CD8-positive, alpha-beta memory T cell (primary cell): ENCODE measurements at places on chromosomes 5 and 9. TPM values are rescaled to one million over a fixed set of nuclear protein-coding genes. Genes with fewer than 3 reads are reported as not detected.
A peak's percentile ranks its signal among the peaks of the same experiment; 100 is the strongest.

PHF24 gene
- not detected for total RNA-seq

MCTP1 gene
- 0.55 TPM for total RNA-seq

HEXB gene
- total RNA-seq: 64.7 TPM

CCDC192 gene
- total RNA-seq: not detected

NR2F1-AS1 gene
- total RNA-seq: not detected

TMEM174 gene
- not detected for total RNA-seq

DNA sequence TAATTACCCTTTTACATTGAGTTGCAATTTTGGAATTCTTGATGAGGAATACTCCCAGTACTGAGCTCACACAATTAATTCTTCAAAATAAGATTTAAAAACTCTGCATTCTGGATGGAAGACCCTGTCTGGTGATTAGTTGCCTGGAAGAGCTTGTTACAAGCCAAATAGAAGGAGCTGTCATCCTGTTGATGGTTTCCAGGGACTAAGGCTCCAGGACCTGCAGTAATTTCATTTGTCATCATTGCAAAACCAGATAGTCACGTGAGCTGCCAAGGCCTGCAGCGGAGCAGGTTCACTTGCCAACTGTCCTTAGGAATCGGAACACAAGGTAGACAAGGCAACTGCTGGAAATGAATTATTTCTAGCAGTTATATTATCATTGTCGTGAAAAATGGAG, 597.7 kb downstream of the CCDC171 start:
- no peak for DNase-seq

GRCh38 chr5:52419357-52419756, 368.4 kb upstream of the ITGA1 start:
- no peak for DNase-seq

DNA sequence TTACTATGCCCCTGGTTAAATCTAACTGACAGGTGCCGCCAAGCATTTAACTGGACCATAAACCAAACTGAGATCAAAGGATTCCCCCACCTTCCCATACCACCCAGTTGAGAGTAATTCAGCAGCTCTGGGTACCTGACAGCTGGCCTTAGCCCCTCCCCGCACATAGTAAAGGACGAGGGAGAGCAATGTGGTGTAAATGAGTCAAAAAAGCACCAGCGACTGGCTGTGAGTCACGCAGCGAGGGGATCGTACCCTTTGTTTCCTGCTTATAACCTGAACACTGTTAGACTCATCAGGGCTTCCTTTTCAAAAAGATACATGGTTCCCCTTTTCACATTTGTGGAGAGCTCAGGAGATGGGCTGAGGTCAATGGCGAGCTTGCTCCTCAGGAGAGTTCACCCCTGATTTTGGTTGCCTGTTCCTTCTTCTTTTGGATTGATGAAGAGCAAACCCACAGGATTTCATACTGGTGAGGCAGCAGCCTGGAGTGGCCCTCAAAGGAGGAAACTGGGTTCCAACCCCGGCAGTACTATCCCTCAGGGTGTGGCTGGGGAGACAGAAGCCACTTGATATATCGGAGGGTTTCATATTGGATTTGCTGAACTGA, 71.5 kb downstream of the ANKRD33B start:
- DNase-seq: peak; percentile 16

DNA sequence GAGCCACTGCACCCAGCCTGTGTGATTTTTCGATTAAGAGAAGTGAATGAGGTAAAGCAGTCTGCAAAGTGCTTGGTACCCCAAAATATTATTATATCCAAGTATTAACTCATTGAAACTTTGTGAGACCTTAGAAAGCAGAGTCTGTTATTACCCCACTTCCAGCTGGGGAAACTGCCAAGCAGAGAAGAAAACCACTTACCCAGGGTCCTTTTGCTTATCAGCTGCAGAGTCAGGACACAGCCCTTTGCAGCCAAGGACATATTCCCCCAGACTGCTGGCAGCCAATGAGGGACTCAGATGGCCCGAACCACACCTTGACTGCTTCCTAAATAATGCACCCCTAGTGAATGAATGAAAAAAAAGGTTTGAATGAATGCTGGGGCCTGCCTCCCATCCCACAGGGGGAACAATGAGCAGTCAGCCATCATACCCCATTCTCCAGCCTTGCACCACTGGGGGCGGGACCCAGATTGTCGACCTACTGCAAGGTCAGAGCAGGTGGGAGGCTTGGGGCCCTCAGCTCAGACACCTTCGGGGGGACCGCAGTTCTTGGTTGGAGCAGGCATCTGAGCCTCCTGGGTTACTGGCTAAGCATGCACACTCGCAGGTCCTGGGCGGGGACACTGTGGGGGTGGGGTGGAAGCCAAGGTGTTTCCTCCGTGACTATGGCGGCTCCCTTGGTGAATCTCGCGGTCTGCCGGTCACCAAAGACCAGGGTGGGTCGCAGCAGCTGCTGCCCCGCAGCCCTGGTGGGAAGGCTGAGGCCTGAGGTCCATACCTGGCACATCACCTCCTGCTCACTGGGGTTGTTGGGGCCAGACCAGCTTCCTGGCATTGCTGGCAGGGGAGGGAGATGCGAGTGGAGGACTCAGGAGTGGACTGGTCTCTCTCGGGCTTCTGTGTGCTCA, 29.7 kb downstream of the PRRT1B start:
- DNase-seq: no peak

GRCh38 chr9:96344458-96345180, 38.9 kb downstream of the SLC35D2 start:
- DNase-seq: no peak

DNA sequence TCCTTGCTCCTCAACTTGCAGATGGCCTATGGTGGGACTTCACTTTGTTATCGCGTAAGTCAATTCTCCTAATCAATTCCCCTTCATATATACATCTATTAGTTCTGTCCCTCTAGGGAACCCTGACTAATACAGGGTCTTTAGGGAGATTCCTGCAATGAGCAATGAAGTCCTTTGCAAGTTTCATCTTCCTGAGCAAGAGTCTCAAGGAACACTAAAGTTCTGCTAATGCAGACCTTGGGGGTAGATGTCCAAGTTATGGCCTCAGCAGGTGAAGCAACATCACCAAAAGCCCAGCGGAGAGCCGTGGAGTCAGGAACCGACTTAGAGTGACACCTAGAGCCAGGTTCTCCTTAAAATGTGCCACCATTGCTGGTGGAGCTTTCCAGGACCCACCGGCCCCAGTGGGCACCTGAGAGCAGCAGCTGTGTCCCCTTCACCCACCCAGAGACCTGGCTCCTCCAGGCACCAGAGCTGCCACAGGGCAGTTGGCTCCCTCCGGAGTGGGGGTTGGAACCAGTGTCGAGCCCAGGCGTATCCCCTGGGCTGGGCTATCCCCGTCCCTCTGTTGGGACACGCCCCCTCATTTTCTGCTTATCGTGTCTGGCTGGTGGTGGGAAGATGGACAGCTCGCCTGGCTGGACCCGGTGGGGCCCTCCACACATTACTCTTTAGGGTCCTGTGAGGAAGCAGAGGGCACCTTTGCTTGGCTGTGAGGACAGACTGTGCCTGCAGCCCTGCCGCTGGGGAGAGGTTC, 10.9 kb upstream of the FCN1 start:
- no peak for DNase-seq

GRCh38 chr9:35798658-35799374, 7.4 kb downstream of the NPR2 start:
- no peak for DNase-seq

DNA sequence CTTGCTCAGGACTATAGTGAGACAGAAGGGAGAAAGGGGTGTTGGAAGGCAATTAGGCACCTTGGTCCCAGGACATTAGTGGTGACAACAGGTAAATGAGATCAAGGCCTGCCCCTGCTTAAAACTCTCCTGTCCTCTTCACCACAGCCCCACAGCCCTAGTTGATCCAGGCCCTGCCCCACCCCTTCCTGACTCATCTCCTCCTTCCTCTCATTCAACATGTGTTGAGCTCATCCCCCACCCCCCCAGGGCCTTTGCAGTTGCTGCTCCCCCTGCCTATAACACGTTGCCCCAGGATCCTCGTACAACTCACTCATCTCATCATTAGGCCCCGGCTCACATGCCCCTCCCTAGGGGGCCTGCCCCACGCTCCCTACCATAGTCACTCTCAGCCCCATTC, 66.8 kb downstream of the TSPAN17 start:
- no peak for DNase-seq

DNA sequence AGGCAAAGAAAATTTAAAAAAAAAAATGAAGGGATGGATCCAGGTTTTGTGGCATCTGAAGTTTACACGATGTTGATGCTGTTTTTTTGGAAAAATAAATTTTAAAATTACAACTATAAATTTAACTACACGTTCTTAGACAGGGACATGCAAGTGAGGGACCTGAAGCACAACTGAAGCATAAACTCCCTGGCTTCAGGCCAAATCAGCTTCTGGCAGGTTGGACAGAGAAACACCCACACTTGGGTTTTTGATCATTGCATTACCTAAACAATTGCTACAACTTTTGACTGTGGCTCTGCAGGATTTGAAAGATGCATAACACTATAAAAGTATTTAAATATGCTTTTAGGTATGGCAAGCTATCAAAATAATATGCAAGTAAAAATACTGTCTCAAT, 1318.3 kb upstream of the DMAC1 start:
- no peak for DNase-seq

DNA sequence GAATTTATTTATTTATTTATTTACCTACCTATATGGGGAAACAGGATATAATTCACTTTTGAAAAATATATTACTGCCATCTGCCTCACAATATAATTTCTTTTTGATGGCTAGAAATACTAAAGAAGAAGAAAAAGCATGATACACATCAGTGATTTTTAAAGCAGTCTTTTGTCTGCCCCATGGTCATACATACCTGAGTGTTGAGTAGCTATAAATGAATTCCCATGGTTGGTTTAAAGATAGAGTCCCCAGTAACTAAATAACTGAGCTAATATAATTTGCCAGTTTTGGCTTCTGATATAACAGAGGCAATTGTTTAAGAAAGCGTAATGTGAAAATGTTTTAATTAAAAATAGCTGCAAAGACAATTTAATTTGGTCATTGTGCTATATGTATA, 447.8 kb downstream of the PDE4D start:
- no peak for DNase-seq

DNA sequence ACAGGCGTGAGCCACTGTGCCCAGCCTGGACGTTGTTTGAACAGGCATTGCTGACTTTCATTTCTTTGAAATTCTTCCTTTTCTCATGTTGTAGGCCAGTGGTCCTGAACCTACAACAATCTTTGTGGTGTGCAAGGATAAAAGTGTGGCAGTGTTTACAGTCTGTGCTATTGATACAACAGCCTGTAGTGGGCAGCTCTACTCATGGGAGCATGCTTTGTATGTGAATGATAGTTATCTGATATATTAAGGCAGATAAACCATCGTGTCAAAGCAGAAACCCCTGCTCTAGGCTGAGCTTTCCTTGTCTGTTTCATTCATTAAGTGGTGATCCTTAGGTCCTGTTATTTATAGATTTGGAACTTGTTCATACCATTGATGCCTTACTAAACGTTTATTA, 42.6 kb downstream of the CSNK1G3 start:
- DNase-seq: no peak

DNA sequence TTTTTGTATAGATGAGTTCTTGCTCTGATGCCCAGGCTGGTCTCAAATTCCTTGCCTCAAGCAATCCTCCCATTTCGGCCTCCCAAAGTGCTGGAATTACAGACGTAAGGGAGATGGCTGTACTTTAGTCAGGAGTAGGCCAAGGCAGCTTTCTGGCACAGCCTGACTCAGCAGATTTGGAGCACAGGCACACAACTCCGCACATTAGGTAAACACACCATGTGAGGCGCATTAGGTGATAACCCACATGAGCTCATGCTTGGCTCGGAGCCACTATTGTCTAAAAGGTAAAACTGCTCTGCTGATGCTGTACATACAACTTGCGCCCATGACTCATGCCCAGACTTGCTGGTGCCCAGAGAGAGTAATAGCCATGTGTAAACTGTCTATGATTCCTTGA, 1157.9 kb downstream of the TAF11L14 start:
- no peak for DNase-seq
